ENCODE measurements at places on chromosomes 12 and 14. TPM values are rescaled to one million over a fixed set of nuclear protein-coding genes. Genes with fewer than 3 reads are reported as not detected.

Gene AMHR2
- not detected for polyA plus RNA-seq

Gene CARMIL3
- polyA plus RNA-seq: 1.5 TPM

Gene APPL2
- polyA plus RNA-seq: 17.9 TPM

Gene CCDC91
- 17.5 TPM for polyA plus RNA-seq

Gene CLEC4E
- polyA plus RNA-seq: 0.88 TPM

Gene SLC17A8
- 0.09 TPM for polyA plus RNA-seq

Gene TOMM20L
- polyA plus RNA-seq: not detected

Gene KTN1
- 106 TPM for polyA plus RNA-seq

Gene GYS2
- not detected for polyA plus RNA-seq

Gene MSI1
- polyA plus RNA-seq: 0.80 TPM

Gene PLA2G1B
- not detected for polyA plus RNA-seq

Gene RASSF9
- polyA plus RNA-seq: 1.0 TPM

Gene BEGAIN
- polyA plus RNA-seq: 0.52 TPM

Gene SAV1
- 18.5 TPM for polyA plus RNA-seq

Gene GPR84
- polyA plus RNA-seq: not detected

Gene ENDOU
- 0.28 TPM for polyA plus RNA-seq

Gene PIGH
- 44.9 TPM for polyA plus RNA-seq

Gene TMEM63C
- polyA plus RNA-seq: 0.84 TPM

Gene AKAP6
- polyA plus RNA-seq: 0.92 TPM

Gene CMTM5
- 1.1 TPM for polyA plus RNA-seq

Gene TSPAN19
- 1.3 TPM for polyA plus RNA-seq

Gene CLEC2A
- polyA plus RNA-seq: not detected

Gene HOXC12
- polyA plus RNA-seq: not detected

Gene OVCH1
- not detected for polyA plus RNA-seq

Gene SOX5
- polyA plus RNA-seq: 0.54 TPM

Gene P3H3
- 18.5 TPM for polyA plus RNA-seq

Gene TAS2R9
- not detected for polyA plus RNA-seq

Gene WIF1
- polyA plus RNA-seq: not detected

Gene KITLG
- polyA plus RNA-seq: 17.6 TPM

Gene OR6C2
- polyA plus RNA-seq: not detected

Gene TAS2R30
- polyA plus RNA-seq: not detected

Gene TPPP2
- polyA plus RNA-seq: 1.3 TPM

Gene CSRP2
- polyA plus RNA-seq: 189 TPM

Gene KRT6C
- polyA plus RNA-seq: not detected

Gene SERPINA3
- 786 TPM for polyA plus RNA-seq

Gene LRP10
- polyA plus RNA-seq: 74.7 TPM

Gene HCFC2
- 6.0 TPM for polyA plus RNA-seq

Gene RABGGTA
- 25.8 TPM for polyA plus RNA-seq

Gene TMEM229B
- 3.1 TPM for polyA plus RNA-seq

Gene STXBP6
- polyA plus RNA-seq: 2.8 TPM

Gene COX6A1
- polyA plus RNA-seq: 1,697 TPM

Gene RNF212B
- polyA plus RNA-seq: 2.8 TPM

Gene TAS2R31
- not detected for polyA plus RNA-seq

Gene TMEM260
- polyA plus RNA-seq: 8.8 TPM

Gene SMIM41
- polyA plus RNA-seq: not detected

Gene CMA1
- not detected for polyA plus RNA-seq

Gene DPF3
- polyA plus RNA-seq: 2.3 TPM

Gene GUCY2C
- polyA plus RNA-seq: not detected

Gene PTPN21
- 5.3 TPM for polyA plus RNA-seq

Gene RIPK3
- 5.1 TPM for polyA plus RNA-seq

Gene RIC8B
- 7.7 TPM for polyA plus RNA-seq

Gene CLEC6A
- polyA plus RNA-seq: not detected

Gene STON2
- polyA plus RNA-seq: 14.8 TPM

Gene SVOP
- polyA plus RNA-seq: 0.04 TPM

Gene KLRB1
- polyA plus RNA-seq: 0.73 TPM

Gene RNASE1
- 476 TPM for polyA plus RNA-seq

Gene PRH2
- polyA plus RNA-seq: not detected

Gene MBD6
- 38.4 TPM for polyA plus RNA-seq

Gene PARP2
- 14.4 TPM for polyA plus RNA-seq

Measured in kidney (tissue), 22 donors.